ENCODE measurements at places on chromosomes 5 and 9.

GRCh38 chr9:127746959-127747569, 12.0 kb upstream of the TOR2A start:
- no peak for DNase-seq

GRCh38 chr9:14326264-14326826, 12.4 kb upstream of the NFIB start:
- peak; percentile 92 for DNase-seq

DNA sequence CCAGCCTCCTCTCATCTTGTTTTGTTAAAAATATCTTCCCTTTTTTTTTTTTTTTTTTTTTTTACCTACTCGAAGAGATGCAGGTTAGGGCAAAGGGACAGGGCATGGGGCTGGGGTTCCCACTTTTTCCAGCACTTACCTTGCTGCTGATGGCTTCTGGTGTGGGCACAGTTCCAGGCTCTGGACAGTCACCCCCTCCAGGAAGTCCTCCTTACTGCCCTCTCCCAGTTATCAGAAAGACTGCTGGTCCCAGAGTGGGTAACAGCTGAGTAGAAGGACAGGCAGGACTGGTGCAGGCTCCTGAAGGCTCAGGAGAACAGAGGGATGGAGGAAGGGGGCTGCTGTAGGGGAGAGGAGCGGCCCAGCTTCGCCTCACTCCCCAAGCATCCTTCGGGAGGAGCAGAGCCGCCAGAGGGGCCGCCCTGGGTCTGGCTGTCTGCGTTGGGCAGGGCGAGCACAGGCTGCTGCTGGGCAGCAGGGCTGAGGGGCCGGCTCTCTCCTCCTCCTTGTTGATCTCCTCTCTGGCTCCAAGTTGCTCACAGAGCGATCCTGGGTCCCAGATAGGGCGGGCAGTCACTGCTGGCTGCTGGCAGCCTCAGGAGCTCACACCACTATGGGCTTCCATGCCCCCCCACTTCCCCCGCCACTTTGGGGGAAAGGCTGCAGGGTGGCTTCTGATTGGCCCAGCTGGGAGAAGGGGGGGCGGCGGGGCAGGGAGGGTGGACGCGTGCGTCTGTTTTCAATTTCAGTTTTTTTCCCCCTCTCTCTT, at the start of gene PDGFRB:
Gene PDGFRB (minus strand): TSS at position 588 of the 769 bp plus-strand sequence. CDS start 18,798 bp downstream, outside the sequence.
- DNase-seq: peak; percentile 79

GRCh38 chr5:108561416-108562204, 179.7 kb upstream of the FBXL17 start:
- no peak for DNase-seq

GRCh38 chr5:142242272-142242671, 82.5 kb downstream of the SPRY4 start:
- DNase-seq: no peak

DNA sequence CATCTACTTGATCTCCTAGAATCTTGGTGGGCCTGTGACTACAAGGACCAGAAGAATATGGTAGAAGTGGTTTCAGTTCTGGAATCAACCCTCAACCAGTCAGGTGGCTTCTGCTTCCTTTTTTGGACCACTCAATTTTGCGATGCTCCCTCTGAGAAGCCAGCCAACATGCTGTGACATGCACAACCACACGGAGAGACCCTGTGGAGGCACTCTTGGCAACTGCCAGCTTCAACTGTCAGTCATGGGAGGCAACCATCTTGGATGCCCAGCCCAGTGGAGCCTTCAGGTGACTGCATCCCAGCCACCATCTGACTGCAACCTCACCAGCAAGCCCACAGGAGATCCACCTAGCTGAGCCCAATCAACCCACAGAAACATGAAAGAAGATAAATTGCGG, 137.3 kb downstream of the FAM114A2 start:
- DNase-seq: peak; percentile 38

DNA sequence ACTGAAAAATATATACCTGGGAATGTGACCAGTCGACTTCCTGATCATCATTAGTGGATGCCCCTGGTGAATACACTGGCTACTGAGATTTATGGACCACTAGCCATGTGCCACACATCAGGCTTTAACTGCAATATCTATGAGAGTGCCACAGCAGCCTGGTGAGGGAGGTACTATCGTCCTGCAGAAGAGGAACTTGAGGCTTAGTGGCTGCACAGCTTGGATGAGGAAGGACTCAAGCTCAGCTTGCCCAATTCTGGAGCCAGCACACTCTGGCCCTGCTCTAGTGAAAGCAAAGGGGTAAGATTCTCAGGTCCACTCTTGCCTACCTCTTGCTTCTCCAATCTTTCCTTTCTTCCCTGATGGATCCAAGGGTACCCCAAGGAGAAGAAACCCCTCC, 129.3 kb downstream of the ENTREP1 start:
- DNase-seq: no peak

GRCh38 chr5:180212363-180213255, 3.6 kb upstream of the RASGEF1C start:
- no peak for DNase-seq

DNA sequence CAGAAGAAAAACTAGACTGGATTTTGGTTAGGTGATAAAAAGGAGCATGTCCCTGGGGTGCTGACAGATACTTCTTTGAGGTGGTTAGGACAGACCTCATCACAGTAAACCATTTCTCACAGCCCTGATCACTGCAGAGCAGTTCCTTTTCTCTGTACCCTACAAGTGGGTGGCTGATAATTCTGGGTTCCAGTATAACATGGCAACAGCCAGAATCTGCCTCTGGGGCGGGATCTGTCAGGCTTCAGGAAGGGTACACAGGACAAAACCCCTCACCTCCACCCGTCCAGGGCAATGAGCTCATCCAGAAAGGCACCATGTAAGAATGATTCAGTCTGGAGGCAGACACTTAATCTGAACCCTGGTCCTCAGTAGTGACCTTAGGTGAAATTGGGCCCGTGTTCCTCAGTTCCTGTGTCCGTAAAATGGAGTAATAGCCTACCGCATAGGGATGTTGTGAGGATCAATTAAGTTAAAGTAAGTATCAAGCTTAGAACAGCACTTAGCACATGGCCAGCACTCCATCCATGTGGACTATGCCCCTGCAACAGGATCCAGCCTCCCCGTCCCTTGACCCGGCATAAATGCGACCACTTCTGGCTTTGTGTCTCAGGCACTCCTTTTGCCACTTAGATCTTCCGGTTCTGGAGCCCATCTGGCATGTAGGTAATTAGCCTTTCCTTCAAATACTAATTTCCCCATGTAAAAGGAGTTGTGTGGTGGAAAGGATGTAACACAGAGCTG, 129.2 kb downstream of the LHFPL2 start:
- no peak for DNase-seq

GRCh38 chr9:96394832-96395496, 11.5 kb upstream of the SLC35D2 start:
- DNase-seq: no peak

- DNase-seq: no peak
Observed at GRCh38 chr9:114096866-114097612, 2.1 kb downstream of the KIF12 start.

DNA sequence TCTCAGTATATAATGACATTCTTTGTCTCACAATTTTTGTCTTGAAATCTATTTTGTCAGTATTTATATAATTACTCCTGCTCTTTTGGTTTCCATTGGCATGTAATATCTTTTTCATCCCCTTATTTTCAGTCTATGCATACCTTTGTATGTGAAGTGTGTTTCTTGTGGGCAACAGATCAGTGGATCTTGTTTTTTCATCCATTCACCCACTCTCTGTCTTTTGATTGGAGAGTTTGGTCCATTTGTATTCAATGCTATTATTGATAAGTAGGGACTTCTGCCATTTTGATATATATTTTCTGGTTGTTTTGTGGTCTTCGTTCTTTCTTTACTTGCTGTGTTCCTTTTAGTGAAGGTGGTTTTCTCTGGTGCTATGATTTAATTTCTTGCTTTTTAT, 10.9 kb downstream of the RIC1 start:
- DNase-seq: no peak

GRCh38 chr9:133968428-133968827, 23.7 kb downstream of the VAV2 start:
- no peak for DNase-seq

GRCh38 chr9:121484651-121485446, 14.8 kb downstream of the GGTA1 start:
- no peak for DNase-seq

DNA sequence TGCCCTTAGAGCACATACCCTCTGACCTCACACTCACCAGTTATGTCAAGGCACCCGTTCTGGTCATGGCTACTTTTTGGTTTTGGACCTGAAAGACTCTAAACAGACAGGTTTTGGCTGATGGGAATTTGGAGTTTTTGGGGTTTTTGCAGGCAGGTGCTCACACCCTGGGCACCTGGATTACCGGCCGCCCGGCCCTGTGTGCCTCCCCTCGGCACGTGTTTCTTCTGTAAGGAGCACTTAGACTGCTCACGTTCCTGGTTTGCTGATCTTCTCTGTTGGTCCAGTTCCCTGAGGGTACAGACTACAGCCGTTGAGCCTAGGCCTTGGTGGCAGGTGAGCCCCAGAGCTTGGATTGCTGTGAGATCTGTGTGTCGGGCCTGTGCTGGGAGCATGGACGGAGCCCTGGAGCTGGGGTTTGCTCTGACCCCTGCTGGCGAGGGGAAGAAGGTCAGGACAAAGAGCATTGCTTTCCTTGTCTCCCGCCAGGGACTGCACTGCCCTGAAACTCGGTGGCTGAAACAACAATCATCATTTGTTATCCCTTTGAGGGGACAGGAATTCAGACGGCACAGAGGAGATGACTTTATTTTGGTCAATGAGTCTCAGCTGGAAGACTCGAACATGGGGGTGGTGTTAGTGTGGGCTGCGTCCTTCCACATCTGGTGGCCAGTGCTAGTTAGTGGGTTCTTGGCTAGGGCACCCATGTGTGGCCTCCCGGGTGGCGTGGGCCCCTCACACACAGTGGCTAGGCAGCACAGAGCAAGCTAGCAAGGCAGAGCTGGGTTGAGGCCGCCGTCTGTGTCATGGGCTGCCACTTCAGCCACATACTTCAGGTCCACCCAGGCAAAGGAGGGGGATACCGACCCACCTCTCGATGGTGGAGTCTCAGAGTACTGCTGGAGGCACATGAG, 76.4 kb downstream of the EHMT1 start:
- peak; percentile 21 for DNase-seq
